Stimulated activated CD8-positive, alpha-beta memory T cell treated with anti-CD3 and anti-CD28 coated beads, Interleukin-15, amount 100 ng/mL, for 1 hour (primary cell): ENCODE measurements at places on chromosomes 4 and X.

GRCh38 chr4:110636680-110637407 lies 14.0 kb upstream of the PITX2 start:
- DNase-seq, result no peak

GRCh38 chrX:107766470-107767150 lies 9.0 kb downstream of the TSC22D3 start:
- DNase-seq, result no peak

GRCh38 chr4:16869594-16870245 lies 28.7 kb downstream of the LDB2 start:
- no peak for DNase-seq

DNA sequence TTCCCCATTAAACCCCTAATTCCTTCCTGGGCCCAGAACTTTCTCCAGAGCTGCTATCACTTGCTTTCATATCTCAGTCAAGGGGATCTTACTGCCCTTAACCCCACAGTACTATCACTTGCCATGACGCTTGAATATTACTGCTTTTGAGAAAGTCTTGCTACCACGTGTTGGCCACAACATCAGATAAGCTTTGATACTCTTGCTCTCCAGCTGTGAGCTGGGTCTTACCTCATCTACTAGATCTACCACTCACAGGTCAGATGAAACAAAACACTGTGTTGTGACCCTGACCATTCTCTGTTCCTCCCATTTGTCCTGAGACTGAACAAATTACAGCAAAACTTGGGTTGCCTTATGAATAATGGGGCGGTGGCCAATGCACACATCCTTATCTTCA lies 12.1 kb upstream of the TAPT1 start:
- DNase-seq, result no peak

- DNase-seq, result no peak
Observed at GRCh38 chr4:119321921-119322687, at the start of gene FABP2. FABP2 (minus strand) TSS chr4:119322138; CDS start chr4:119322102, 36 bp downstream.

- DNase-seq, result no peak
Observed at GRCh38 chr4:110019153-110019552, 106.5 kb downstream of the EGF start.
